ENCODE measurements at places on chromosomes 1 and 21.

DNA sequence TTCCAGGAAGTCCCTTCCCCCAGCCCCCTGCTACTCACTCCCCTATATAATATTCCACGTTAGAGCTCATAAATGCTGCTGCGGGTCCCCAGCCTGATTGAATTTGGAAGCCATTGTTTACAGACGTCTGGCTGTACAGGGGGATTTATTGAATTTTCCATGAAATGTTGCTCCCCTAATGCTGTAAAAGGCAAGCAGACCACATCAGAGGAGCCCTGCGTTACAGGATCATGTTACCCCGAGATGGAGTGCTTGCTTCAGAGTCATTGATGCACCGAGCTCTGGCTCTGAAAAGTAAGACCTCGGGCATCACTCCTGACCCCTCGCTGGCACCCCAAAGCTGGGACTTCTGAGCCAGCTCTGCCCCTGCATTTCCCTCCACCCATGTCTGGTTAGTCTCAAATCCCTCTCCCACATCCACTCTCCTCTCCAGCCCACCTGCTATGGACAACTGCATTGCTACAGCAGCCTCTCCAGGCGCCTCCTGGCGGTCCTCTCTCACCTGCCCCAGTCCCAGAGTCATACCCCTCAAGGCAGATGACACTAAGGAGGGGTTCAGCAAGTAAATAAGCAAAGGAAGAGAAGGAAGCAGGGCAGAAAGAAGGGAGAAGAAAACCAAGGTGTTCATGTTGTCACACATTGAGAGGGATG, 127.8 kb downstream of the TMEM53 start:
- DNase-seq = no peak

GRCh38 chr1:67632811-67633655, 52.0 kb upstream of the GADD45A start:
- DNase-seq = no peak

GRCh38 chr1:160954158-160955104, at the start of gene ITLN2:
Gene ITLN2, minus strand, starts transcription at chr1:160954809. Its CDS starts 68 bp downstream, at chr1:160954741.
- no peak for DNase-seq

DNA sequence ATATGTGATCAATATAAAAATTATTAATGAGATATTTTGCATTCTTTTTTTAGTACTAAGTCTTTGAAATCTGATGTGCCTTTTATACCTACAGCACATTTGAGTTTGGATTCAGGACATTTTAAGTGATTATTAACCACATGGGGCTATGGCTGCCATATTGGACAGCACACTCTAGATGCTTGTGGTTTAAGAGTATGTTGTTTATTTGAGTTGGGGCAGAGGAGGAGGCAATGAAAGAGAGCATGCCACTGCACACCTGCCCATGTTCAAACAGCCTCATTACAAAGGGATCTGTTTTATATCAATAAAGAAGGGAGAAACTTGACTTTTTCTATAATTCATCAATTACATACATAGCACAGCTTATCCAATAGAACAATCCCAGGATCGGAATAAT, 99.4 kb upstream of the EDEM3 start:
- no peak for DNase-seq

DNA sequence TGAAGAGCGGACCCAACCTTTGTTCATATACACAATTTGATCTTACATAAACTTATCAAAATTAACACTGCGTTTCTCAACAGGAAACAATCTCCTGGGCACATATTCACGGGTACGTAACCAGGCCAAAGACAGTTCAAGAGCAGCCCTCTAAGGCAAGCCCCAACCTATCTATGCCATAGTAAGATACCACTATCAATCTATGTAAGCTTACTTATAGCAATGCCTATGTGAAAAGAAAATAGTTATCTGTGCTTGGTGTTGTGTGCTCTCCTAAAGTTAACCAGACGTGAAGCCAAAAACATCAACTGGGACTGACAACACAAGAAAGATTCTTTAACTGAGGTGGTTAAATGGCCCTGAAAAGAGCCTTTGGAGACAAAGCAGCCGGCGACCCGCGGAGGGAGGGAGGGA, 49.4 kb upstream of the BOLA1 start:
- DNase-seq = no peak

Measured in activated CD4-positive, CD25-positive, alpha-beta regulatory T cell (primary cell).